CD14-positive monocyte (primary cell): ENCODE measurements at places on chromosomes 13 and 19.
A peak's percentile ranks its signal among the peaks of the same experiment; 100 is the strongest.

GRCh38 chr19:35178701-35179100 is 24.2 kb downstream of the FXYD5 start:
- no peak for DNase-seq

GRCh38 chr13:50072676-50073075 is 57.4 kb downstream of the KCNRG start:
- DNase-seq, result no peak

DNA sequence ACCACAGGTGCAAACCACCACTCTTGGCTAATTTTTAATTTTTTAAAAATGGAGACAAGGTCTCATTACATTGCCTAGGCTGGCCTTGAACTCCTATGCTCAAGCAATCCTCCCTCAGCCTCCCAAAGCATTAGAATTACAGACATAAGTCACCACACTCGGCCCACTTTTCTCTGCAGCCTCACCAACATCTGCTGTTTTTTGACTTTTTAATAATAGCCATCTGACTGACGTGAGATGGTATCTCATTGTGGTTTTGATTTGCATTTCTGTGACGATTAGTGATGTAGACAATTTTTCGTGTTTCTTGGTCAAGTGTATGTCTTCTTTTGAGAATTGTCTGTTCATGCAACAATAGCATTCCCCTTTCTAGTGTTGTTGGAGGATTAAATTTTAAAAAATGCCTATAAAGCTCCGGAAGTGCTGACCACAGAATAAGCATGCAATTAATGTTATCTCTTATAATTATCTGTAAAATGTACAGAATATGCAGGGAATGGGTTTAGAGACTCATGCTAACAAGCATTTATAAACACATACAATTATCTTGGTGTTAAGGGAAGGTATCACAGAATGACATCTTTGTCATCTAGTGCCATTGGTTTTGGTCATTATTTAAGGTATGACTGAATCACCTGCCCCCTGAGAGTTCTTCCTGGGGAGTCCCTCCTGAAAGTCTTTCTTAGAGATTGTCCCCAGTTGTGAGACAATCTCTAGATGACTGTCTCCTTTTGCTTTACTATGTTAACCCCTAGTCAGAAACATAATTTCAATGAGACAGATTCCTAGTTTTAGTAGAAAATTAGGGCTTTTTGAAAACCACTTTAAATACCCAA is 118.5 kb upstream of the SERTM1 start:
- DNase-seq, result no peak

GRCh38 chr13:113437408-113438010 is 15.8 kb downstream of the ADPRHL1 start:
- DNase-seq, result no peak

- DNase-seq, result peak; percentile 58
These were observed at the start of gene FRY for GRCh38 chr13:32031025-32031814. Gene FRY, plus strand, starts transcription at chr13:32031774. Its CDS starts 22 bp downstream, at chr13:32031796.

DNA sequence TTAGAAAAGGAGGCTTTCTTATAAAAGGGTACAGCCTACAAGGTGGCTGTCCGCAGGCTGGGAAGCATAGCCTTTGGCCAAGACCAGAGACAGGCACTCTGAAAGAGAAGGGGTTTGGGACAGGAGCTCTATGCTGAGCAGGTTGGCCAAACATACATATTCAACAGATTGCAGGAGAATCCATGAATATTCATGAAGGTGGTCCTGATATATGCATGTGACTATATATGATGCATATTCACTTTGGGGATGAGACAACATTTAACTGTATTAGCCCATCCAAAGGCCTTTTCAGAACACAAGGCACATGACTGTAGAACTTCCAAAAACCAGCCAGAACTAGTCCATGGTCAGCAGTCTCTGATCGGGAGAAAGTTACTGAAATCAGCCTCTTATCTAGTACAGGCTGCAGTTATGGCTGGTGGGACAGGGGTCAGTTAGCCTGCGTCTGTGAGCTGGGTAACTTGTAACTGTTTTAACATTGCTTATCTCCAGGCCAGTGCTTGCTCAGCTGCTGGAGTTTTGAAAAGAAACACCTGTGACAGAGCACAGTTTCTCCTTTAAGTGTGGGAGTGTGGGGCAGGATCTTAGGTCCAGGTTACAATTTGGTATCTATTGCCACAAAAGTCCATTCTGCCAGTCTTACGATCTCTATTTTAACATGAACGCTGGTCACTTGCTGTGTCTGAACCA is 924.2 kb downstream of the UQCRFS1 start:
- no peak for DNase-seq
